A549 treated with GW870086 at 1 μM for 4 hours (cell line): ENCODE measurements at places on chromosomes 2 and 18. TPM values are rescaled to one million over a fixed set of nuclear protein-coding genes. Genes with fewer than 3 reads are reported as not detected.

Gene BCL2
- total RNA-seq = 0.44 to 0.66 TPM (median 0.49 TPM) in 5 replicates

Gene STEAP3
- 52.3 to 66.5 TPM (median 62.4 TPM) in 5 replicates for total RNA-seq

Gene SMARCAL1
- total RNA-seq = 11.8 to 15.4 TPM (median 13.7 TPM) in 5 replicates

Gene HOXD9
- total RNA-seq = 0.78 to 1.7 TPM (median 1.2 TPM) in 5 replicates

Gene CHST9
- 0.03 TPM in 1 of 5 replicates, not detected in the others for total RNA-seq

Gene VWA3B
- 0.37 to 0.61 TPM in 2 of 5 replicates, not detected in the others for total RNA-seq

Gene TMEM163
- total RNA-seq = 0.06 to 0.17 TPM (median 0.16 TPM) in 4 of 5 replicates, not detected in the other

Gene OTOS
- not detected in 5 replicates for total RNA-seq

Gene DOK6
- total RNA-seq = not detected in 5 replicates

Gene NLRC4
- total RNA-seq = 0.03 to 0.09 TPM (median 0.09 TPM) in 4 of 5 replicates, not detected in the other

Gene LIMS3
- total RNA-seq = not detected in 5 replicates

Gene GREB1L
- total RNA-seq = 1.8 to 4.5 TPM (median 3.4 TPM) in 5 replicates

Gene MTCL1
- total RNA-seq = 49.9 to 68.0 TPM (median 63.1 TPM) in 5 replicates

Gene CCDC178
- not detected in 5 replicates for total RNA-seq

Gene LOXHD1
- not detected in 5 replicates for total RNA-seq

Gene FLACC1
- total RNA-seq = 0.19 to 0.22 TPM in 2 of 5 replicates, not detected in the others
